ENCODE measurements at places on chromosomes 3 and 15.
A peak's percentile ranks its signal among the peaks of the same experiment; 100 is the strongest.

- DNase-seq, result no peak
Measured at GRCh38 chr3:177039490-177040274, 157.6 kb downstream of the TBL1XR1 start.

DNA sequence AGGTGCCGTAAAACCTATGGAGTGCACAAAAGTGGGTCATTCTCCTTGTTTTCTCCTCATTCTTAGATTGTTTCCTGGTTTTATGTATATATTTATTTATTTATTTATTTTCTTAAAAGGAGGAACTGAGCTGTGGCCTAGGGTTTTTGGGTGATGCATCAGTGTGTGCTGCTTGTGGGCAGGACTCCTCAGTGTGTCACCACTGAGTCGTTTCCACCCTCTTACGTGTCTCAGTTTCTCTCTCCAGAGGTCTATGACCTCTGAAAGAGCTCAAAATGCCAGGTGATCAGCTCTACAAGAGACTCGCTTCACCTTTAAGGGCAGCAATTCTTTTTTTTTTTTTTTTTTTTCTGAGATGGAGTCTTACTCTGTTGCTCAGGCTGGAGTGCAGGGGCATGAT lies 72.9 kb downstream of the CD200 start:
- DNase-seq, result no peak

GRCh38 chr3:152258448-152259393 lies 10.0 kb upstream of the MBNL1 start:
- peak; percentile 69 for DNase-seq

- no peak for DNase-seq
Measured at GRCh38 chr3:193174140-193174539, 66.9 kb upstream of the PLAAT1 start.
